Stimulated activated CD4-positive, alpha-beta T cell treated with anti-CD3 and anti-CD28 coated beads, TNF-alpha, amount 100 ng/mL, for 4 hours (primary cell): ENCODE measurements at places on chromosomes 16 and 17.

DNA sequence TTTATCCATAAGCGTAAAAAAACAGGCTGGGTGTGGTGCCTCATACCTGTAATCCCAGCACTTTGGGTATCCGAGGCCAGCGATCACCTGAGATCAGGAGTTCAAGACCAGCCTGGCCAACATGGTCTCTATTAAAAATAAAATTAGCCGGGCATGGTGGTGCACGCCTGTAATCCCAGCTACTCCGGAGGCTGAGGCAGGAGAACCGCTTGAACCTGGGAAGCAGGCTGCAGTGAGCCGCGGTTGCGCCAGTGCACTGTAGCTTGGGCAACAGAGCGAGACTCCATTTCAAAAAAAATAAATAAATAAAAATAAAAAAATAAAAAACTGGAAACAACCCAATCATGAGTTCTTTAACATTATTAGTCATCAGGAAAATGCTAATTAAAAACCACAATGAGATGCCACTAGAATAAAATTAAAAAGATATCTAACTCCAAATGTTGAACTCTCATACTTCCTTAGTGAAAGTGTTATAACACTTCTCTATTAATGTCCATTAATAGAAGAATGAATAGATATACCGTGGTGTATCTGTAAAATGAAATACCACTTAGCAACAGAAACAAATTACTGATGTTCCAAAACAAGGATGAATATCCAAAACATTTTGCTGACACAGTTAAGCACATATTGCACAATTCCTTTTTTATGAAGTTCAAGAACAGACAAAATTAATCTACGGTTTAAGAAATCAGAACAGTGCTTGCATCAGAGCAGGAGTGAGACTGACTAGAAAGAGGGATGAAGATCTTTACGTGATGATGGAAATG lies 13.1 kb downstream of the MPHOSPH6 start:
- no peak for DNase-seq

DNA sequence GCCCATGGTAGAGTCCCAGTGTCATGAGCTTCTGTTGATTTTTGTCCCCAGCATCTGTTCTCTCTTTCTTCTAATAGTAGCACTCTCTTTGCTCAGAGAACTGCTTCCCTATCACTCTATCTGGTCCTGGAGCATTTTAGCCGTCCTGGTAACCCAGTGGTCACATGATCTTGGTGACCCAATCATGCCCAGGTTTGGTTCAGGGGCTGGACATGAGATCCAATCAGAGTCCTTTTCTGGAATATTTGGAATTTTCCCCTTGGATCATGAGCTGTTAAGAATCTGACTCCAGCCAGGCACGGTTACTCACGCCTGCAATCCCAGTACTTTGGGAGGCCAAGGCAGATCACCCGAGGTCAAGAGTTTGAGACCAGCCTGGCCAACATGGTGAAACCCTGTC lies 197.0 kb downstream of the RAB11FIP4 start:
- no peak for DNase-seq

DNA sequence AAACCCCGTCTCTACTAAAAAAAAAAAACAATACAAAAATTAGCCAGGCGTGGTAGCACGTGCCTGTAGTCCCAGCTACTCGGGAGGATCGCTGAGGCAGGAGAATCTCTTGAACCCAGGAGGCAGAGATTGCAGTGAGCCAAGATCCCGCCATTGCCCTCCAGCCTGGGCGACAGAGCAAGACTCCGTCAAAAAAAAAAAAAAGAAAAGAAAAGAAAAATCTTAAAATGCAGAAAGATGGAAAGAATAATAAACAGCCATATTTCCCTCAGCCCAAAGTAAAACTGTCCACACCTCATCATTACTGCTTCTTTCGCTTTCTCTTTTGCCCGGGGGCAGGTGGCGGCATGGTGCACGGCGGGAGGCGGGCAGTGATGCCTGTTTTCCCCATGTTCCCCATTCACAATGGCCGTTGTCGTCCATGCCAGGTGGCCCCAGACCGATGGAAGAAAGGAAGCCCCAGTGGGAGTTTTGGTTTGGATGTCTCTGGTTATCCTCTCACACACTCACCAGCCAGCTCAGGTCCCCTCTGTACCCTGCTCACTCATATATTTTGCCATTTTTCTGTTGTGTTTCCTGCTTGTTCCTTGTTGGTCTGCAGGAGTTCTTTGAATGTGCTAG lies 37.0 kb upstream of the PEMT start:
- DNase-seq: peak; percentile 14

- no peak for DNase-seq
These were observed 58.2 kb downstream of the MARCHF10 start for GRCh38 chr17:62749926-62750325.

DNA sequence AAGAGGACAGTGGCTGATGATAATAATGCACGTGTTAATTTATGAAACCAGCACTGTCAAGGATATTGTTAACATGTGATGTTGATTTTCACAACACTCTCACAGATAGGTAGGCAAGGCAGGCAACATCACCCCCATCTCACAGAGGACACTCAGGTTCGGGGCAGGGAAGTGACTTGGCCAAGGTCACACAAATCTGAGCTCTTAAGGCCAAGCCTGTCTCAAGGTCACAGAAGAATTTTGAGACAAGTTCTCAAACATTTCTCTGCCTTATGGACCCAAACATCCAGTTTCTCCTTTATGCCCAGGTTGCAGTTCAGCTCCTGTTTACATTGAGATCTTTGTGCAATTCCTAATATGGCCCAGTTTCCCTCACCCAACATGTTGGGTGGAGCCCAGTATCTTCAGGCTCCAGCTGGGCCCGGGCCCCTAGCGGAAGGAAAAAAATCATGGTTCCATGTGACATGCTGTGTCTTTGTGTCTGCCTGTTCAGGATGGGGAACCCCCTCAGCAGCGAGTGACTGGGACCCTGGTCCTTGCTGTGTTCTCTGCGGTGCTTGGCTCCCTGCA lies 1.3 kb downstream of the SLC2A4 start:
- no peak for DNase-seq

DNA sequence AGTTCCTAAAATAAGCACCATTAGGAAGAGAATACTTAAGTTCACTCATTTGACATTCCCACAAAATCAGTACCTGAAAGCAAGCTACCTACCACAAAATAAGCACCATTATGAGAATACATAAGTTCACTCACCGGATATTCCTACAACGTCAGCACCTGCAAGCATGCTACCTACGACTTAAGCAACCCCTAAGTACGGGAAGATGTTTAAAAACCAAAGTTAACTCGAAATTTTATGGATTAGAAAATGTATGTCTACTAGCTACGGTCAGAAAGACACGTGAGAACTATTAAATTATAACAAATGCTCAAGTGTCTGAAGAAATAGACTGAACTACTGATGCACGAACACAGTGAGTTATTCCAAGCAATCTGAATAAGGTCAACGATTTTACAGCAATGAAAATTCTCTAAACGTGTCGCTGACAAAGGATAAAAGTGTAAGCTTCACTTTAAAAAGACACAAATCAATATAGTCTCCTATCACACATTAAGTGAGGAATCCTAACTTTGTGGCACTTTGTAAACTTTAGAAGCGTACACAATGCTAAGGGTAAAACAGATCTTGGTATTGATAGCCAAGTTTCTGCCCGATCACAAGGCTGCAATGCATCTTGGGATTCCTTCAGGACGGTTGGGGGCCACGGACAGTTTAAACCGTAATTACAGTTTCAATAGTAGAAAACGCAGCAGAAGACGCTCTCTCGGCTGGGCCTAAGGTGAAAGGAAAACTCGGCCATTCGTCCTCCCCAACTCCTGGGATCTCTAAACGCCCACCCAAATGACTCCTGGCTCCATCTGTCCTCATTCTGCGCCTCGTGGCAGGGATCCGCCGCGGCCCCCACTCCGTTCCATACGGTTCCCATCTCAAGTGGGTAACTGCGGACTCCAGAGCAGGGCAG lies 1.3 kb downstream of the GSPT1 start:
- no peak for DNase-seq

DNA sequence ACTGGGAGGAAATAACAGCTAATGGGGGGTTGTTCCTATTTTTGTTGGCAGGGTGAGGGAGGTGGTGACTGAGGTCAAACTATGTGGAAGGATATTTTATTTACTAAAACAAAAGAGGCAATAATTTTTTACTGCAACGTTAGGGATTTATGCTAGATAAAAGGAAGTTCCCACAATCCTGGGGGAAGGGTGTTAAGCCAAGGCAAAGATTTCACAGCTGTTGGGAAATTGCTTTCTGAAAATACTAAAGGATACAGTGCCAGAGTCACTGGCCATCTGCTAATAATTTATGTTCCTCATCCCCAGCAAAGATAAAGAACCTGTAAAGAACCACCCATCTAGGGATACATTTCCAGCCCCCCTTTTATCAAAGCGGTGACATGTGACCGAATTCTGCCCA lies 756.0 kb upstream of the RBFOX1 start:
- no peak for DNase-seq
